ENCODE measurements at places on chromosomes 11 and 22.

- peak; percentile 21 for DNase-seq
Measured at GRCh38 chr11:12241971-12242672, 131.7 kb downstream of the MICAL2 start.

- DNase-seq, result no peak
Measured at GRCh38 chr11:131300439-131300717, 70.0 kb upstream of the NTM start.

- no peak for DNase-seq
Measured at GRCh38 chr11:6594142-6594768, 9.2 kb downstream of the RRP8 start.

GRCh38 chr11:129331871-129332274 is 43.8 kb upstream of the BARX2 start:
- DNase-seq, result peak; percentile 16

DNA sequence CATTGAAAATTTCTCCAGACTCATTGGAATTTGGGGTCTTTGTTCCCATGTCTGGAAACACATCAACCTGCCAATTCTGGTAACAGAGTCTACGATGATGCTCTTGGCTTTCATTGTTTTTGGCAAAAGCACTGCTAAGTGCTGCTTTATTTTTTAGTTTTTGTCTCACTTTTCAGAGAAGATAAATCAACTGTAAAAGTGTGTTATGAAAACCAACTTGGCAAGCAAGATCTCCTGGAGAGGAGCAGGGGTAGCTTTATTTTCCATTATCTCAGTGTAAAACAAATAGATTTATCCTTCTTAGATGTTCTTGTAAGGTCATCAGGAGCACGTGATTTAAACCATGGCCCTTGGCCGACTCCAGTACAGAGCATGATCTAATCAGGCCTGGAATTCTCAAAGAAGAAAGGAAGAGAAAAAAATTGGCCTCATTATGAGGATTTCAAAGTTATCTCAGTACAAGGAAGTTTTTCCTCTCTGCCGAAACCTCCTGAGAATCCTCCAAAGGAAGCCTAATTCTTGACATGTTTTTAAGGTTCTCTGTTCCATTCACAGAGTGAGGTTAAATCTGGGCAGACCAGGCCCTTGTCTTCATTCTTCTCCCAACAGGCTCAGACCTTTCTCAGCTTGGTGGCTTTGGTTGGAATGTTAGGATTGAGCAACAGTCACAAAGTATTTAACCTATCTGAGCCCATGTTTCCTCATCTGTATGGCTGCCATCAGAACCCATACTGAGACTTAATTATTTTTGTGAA is 16.4 kb upstream of the PAMR1 start:
- DNase-seq, result no peak

DNA sequence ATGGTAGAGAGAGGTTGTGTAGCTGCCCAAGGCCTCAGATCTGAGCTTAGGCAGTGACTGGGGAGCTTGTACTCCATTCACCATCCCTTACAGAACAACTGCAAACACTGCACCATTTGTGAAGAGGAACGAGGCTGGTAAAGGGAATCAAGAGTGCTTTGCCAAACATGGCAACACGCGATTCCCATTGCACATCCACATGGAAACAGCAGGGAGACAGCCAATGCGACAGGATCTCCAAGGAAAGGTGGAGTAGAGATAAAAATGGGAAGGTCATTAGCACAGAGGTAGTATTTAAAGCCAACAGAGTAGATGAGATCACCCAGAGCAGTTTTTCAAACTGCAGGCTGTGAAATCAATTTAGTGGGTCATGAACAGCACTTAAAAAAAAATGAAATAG is 42.0 kb downstream of the TCF20 start:
- DNase-seq, result no peak

DNA sequence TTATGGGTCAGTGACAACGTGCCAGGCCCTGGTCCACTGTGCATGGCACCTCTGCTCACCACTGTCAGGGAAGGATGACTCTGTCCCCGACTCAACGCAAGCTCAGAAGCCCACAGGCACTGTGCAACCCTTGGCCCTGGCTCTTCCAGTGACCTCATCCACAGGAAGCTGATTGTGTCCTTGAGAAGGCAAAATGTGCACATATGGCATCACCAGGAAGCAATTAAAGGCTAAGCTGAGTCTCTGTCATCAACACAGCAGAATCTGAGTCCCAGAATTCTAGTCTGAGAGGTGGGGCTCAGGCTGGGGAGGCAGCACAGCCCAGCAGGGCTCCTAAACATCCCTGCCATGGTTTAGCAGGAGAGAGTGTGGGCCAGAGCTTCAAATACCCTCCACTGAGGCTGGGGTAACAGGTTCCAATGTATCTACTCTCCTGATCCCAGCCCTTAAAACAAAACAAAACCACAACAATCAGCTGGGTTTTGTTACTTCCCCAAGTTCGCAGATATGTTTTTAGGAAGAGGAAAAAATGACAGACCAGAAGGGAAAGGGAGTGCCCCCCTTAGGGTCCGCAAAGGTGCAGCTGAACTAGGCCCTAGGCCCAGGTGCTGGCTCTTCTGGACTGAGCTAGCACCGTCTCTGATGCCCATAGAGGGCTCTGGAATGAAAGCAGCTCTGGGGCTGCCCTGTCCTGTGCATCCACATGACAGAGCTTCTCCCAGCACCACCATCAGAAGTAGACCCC is 33.5 kb upstream of the GNAZ start:
- DNase-seq, result no peak

- no peak for DNase-seq
Measured at GRCh38 chr11:94017446-94017845, 3.7 kb upstream of the HEPHL1 start.

DNA sequence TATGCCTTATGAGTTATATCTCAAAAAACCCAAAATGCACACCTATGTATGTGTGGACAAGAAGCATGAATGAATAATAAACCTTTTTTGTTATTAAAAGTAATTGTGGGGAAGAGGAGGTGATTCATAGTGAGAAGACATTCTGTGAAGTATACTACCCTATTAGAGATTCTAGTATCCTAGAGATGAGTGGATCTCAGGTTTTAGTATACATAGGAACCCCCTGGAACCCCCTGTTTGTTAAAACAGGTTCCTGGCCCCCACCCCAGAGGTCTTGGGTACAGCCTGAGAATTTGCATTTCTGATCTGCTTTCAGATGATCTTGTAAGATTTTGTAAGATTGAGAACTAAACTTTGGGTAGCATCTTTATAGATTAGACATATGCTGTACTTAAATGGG is 17.5 kb downstream of the NUCB2 start:
- DNase-seq, result no peak

- DNase-seq, result no peak
Measured at GRCh38 chr11:96366024-96366423, 23.0 kb upstream of the MAML2 start.

DNA sequence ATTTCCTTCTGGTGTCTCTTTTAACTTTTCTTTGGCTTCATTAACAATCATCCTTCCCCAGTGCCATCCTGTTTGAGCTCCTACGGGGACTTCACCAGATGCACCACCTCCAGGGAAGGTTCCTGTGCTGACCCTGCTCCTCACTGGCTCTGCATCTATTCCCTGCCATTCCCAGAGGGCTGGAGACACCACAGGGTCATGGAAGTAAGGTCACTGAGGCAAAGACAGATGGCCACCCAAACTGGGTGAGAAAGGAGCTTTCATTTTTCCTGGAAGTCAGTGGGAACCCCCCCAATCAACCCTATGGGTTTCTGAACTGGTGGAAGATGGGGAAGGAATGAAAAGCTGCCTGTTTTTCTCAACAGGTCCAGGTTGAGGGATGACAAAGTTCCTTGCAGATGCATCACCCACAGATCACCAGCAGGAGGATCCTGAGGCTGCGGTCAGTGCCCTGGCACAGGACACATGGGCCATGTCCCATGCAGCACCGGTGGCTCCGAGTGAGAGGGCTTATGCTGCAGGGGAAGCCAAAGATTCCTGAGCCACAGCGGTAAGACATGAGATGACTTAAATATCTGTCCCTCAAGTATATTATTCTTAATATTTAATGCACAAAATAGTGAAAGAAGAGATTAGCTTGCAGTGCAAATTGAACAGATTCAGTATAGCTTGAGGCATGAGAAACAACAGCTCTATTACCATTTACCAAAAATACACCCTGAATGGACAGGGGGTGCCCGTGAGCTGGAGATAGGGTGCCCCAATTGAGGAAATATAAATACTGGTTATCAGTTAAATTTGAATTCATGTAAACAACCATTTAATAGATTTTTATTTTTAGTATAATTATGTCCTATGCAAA is 73.0 kb upstream of the VPREB1 start:
- DNase-seq, result no peak

DNA sequence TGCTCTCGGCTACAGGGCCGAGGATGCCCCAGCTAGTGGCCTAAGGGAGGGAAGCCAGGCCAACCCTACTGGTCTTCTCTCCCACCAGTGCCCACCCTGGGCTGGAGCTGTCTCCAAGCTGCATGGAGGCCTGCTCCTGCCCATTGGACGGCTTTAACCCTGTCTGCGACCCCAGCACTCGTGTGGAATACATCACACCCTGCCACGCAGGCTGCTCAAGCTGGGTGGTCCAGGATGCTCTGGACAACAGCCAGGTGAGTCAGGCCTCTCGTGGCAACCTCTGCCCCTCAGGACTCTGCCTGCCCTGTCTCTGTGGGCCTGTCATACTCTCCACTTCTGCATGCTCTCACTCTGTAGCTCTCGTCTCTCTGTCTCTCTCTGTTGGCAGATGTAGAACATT is 44.1 kb upstream of the TPBGL start:
- DNase-seq, result no peak

GRCh38 chr11:118216621-118217481 is 8.0 kb downstream of the JAML start:
- DNase-seq, result no peak

- DNase-seq, result no peak
Measured at GRCh38 chr11:27968461-27968860, 139.5 kb downstream of the KIF18A start.

DNA sequence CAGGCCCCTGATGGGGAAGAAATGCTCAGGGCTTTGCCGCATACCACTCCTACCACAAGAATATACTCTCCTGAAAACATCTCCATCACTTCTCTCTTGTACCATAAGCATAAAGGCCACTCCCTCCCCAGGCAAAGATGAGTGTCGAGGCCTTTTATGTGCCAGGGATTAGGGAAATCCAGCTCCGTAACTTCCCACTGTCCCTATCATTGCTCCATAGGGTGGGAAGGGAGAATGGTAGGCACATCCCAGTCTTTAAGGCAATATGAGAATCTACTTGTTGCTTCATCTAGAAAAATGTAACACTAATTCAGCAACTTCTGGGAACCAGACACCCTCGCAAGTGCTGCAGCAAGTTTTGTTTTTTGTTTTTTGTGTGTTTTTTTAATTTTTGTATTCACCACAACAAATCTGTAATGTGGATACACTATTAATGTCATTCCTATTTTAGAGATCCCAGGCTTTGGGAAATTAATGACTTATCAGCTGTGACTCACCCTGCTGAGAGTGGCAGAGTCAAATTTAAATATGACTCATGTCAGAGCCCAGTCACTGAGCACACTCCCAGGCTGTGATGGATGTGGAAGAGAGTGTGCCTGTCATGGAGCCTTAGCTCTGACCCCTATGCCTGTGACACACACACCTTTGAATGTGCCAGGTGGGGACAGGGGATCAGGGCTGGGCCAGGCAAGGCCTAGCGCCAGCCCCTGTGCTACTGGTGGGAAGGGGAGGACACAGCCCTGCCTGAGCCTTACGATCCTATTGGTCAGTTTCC is 23.4 kb downstream of the PANX1 start:
- no peak for DNase-seq

- no peak for DNase-seq
Measured at GRCh38 chr11:10236840-10237239, 57.2 kb downstream of the SBF2 start.

- DNase-seq, result no peak
Measured at GRCh38 chr11:75031224-75031753, 42.6 kb downstream of the NEU3 start.

GRCh38 chr11:119788096-119788883 is 59.3 kb upstream of the NECTIN1 start:
- no peak for DNase-seq

DNA sequence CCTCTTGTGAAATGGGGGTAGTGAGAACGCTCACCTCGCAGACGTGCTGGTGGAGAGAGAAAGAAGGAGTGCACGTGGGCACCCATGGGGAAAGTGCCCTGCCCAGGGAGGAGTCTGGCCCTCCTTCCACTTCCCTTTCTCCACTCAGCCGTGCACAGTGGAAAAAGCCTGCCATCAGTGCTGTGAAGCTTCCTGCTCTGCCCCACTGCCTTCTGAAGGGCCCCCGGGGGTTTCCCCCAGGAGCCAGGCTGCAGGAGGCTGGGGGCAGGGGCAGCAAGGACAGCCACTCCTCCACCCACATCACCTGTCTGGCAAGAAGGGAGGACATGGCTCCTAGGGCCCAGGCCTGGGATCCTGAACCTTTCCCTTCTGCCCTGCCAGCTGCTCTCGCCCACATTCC is 7.6 kb downstream of the TP53I11 start:
- DNase-seq, result peak; percentile 33

DNA sequence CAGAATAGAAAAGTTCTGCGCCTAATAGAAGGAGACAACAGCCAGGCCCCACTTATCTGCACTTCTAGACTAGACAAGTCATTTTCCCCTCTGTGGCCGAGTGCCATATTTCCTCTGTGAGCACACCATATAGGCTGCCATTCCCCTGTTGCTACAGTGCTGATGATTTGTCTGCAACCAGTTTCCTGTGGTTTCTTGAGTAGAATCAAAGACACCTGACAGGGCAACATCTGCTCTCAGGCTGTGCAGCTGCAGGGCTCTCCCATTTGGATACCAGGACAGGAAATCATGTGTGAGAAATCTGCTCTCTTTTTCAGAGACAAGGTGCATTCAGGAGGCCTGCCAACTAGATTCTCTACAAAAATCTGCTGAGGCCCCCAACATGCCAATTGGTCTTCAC is 879.3 kb downstream of the DLG2 start:
- no peak for DNase-seq

- peak; percentile 97 for DNase-seq
Measured at GRCh38 chr11:75814677-75815344, at the start of gene UVRAG. UVRAG (plus strand) TSS chr11:75815210; CDS start chr11:75815408, 198 bp downstream.

DNA sequence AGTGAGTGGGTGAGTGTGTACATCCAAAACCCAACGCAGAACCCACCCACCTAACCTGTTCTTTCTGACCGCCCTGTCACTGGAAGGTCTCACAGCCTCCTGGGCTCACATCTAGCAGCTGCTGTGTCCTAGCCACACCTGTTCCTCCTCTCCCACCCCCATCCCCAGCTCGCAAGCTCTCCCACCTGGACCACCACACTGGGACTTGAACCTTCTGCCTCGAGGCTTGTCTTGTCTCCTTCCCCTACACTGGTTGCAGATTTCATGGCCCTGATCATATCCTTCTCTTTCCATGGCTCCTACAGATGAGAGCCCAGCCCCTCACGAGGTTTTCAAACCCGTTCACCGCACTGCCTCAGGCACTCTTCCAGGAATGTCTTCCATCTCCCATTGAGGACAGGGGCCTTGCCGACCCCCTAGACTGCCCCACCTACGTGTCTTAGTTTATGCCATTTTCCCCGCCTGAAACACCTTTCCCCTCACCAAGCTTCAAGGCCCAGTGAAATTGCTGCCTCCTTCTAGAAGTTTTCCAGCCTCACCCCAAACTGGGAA is 6.7 kb downstream of the IFITM10 start:
- DNase-seq, result no peak

GRCh38 chr22:32735526-32735925 is 66.0 kb upstream of the TIMP3 start:
- DNase-seq, result no peak
